Putamen (tissue), 1 donor: ENCODE measurements at places on chromosomes 2 and 18.

- DNase-seq, result no peak
Observed at GRCh38 chr2:55550368-55551102, 31.0 kb downstream of the CFAP36 start.

DNA sequence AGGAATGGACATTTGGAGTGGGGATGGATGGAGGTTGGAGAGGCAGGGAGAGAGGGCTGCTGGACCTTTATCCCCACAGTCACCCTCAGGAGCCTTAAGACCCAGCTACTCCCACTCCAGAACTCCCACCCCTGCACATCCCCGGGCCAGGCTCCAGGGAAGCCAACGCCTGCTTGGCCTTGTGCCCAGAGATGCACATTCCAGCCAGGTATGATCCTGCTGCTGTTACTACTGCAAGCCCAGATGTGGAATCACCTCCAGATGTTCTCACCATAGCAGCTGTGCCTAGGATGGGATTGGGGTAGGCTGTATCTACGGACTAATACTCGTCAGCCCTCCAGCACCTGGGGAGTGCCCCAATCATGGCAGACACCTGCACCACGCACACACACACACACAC lies 71.7 kb downstream of the ZFP36L2 start:
- DNase-seq, result no peak

GRCh38 chr2:164688896-164689419 lies 67.7 kb upstream of the GRB14 start:
- no peak for DNase-seq

DNA sequence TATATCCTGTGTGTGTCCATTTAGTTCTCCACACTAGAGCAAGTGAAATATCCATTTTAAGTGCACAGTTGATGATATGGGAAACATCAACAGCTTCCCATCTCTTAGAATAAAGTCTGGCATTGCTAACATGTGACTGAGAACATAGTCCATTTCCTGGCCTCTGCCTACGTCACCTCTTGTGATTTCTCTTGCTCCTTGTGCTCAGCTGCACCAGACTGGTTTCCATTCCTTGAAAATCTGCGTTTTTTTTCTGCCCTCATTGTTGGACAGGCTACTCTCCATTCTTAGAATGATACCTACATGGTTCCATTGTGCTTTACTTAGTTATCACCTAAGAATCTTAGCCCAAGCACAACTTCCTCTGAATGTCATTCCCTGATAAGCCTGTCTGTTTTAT lies 851.2 kb upstream of the ID2 start:
- no peak for DNase-seq

GRCh38 chr2:204380141-204380881 lies 165.0 kb upstream of the PARD3B start:
- no peak for DNase-seq

DNA sequence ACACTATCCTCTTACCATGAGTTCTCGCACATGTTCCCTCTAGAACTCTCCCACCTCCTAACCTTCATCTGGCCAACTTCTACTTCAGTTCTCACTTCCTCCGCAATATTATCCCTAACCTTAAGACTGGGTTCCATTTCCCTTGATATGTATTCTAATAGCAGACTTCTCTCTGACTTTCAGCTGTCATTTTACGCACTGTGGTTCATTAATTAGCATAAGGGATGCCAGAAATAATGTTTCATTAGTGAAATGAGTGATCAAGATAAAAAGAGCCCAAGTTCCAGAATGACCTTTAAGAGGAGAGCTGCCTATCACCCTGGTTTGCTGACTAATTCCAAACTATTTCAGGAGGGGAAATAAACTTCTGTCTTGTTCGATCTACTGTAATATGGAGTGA lies 108.6 kb upstream of the CCDC150 start:
- DNase-seq, result no peak

- no peak for DNase-seq
Observed at GRCh38 chr2:169819106-169819505, 5.6 kb downstream of the METTL5 start.

GRCh38 chr2:102005989-102006885 lies 14.5 kb downstream of the IL1R2 start:
- no peak for DNase-seq

DNA sequence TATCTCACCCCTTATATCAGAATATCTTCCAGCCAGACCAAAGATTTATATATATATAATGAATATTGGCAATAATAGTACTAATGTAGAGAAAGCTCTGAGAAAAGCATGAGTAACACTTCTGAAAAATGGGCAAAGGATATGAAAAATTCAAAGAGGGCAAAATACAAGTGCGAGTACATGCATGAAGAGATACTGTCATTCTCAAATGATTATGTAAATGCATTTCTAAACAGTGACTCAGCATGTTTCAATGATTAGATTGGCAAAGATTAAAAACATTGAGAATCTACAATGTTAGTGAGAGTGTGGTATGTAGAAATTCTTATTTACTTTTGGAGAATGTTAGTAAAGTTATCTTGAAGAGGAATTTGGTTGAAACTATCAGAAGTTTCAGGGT lies 118.3 kb upstream of the NEDD4L start:
- DNase-seq, result no peak

- DNase-seq, result no peak
Observed at GRCh38 chr2:144354953-144355352, 165.0 kb downstream of the ZEB2 start.

DNA sequence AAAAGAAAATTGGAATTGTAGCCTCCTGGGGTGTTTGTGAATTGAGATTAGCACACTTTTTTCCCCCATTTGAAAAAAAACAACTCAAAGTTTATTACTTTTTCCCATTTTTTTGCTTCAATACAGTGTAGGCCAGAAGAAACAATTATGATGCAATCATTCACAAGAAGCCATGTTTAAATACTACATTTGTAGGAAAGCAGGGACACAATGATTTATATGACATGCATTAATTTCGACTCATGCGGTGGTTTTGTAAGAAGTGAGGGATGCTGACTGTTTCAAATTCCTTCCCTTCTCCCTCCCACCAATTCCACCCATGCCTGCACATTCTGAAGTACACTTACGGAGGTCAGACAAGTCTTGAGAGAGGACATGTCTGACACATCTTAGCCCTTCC lies 774.2 kb upstream of the FSHR start:
- DNase-seq, result no peak

- DNase-seq, result no peak
Observed at GRCh38 chr2:96324721-96325040, 436 bp upstream of the ITPRIPL1 start.

DNA sequence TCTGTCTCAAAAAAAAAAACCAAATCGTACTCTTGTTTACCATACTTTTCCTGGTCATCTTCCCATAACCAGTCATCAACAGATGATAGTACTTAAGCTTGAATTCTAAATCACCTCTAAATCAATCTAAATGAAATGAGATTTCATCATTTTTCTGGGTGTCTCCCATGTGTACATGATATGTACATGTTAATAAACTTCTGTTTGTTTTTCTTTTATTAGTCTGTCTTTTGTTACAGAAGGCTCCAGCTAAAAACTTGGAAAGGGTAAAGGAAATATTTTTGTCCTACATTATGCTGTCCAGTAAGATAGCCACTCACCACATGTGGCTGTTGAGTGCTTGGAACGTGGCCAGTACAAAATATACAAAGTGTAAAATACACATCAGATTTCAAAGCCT lies 78.7 kb upstream of the MSH6 start:
- DNase-seq, result no peak

GRCh38 chr18:2547477-2548087 lies 23.7 kb downstream of the METTL4 start:
- DNase-seq, result peak; percentile 23

GRCh38 chr2:202762556-202762955 lies 109.0 kb downstream of the ICA1L start:
- no peak for DNase-seq

DNA sequence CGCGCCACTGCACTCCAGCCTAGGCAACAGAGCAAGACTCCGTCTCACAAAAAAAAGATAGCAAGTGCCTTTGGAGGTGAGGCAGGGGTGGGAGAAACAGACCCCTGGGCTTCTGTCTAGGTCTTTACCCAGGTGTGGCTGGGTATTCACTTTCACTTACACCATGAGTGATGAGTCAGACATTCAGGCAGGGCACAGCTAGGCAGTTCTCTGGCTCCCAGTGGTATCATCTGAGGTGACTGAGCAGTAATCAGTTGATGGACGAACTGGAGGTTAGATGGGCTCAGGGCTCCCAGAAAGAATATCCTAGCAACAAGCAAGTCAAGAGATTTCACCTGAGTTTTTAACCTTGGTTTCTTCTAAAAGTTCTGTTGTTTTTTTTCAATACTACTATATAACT lies 107.0 kb upstream of the RAB6C start:
- no peak for DNase-seq

DNA sequence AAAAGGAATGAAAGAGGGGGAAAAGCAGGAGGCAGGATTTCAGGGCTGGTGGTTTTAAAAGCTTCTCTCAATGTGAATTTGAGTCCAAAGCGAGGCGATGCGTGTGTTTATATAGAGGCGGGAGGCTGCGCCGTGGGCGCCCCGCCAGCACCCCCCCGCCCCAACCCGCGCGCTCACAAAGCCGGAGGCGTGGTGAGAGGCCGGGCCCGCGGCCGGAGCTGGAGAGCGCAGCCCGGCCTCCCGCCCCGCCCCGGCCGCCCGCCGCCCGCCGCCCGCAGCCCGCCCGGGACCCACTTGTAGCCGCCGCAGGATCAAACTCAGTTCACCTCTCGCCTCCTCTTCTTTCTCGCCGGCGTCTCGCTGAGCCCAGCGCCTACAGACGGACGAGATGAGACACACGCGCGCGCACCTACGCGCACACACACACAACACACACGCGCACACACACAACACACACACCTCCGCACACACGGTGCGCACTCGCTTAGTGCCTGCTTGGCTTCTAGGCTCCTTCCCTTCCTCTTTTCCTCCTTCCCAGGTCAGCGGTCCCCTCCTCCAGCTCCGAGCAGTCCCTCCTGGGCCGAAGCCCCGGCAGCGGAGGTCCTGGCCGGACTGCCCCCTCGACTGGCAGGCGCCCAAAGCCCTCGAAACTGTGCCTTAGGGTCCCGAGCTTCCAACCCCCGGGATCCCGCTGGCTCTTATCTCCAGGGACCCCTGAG lies 1.3 kb upstream of the CYP26B1 start:
- DNase-seq, result peak; percentile 59

- no peak for DNase-seq
Observed at GRCh38 chr2:111967018-111967417, 68.6 kb downstream of the MERTK start.

- DNase-seq, result no peak
Observed at GRCh38 chr2:156511122-156511521, 74.9 kb downstream of the GPD2 start.

GRCh38 chr2:218881744-218882460 lies 1.2 kb downstream of the WNT10A start:
- DNase-seq, result no peak

DNA sequence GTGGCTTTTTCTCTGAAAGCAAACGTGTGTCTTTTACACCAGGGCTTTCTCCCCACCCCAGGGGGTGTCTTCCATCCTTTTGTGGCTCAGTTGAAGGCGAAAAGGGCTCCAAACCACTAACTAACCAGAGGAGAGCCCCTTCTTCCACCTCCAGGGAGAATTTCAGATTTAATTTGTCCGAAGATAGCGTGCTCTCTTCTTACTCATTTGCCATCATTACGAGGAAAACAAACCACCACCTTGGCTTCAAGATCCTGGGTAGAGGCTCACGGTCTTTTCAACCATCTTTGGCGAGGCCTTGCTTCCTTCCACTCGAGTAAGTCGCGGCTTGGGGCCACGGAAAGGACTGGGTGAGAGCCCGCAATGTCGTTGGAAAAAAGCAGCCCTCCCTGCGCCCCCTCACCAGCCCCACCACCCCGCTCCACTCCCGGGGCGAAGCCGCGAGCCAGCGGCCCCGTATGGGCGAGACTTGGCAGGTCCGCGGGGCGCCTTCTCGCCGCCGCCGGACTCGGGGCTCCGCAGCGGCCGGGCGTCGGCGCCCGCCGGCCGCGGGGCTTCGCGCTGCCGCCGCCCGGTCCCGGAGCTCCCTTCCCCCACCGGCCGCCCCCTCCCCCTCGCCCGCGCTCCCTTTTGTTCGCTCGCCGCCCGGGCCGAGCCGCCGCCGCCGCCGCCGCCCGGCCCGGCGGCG lies 1.7 kb upstream of the ZNF532 start:
- DNase-seq, result peak; percentile 68

DNA sequence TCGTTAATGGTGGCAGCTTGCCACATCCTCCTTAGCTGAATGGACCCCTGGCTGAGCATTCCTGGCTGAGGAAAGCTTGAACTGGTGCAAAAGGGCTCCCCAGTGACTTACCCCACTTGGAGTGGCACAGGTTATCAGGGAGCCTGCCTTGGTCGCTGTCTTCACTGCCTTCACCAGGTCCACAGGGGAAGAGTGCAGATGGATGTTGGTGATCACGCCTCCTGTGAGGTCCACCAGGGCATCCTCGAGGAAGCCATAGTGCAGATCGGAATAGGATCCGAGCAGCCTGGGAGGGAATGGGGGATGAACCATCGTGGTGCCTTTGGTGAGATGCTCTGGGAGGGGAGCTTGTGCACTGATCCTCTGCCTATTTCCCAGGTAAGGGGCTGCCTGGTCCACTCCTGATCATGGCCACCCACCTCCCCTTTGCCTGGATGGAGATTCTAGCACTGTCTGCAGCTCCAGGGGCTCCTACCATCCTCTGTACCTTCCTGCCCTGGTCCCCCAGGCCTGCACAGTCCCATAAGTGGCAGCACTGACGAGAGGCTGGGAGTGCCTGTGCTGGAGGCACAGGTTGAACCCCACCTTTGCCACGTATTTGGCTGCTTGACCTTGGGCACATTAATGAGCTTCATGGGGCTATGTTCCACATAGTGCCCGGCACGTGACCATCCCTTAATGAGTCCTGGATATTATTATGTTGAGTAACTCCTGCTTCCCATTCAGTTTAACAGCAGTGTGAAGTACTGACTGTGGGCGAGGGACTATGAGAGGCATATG lies 43.0 kb downstream of the CAPN13 start:
- DNase-seq, result no peak

GRCh38 chr2:235232449-235233433 lies 261.1 kb upstream of the AGAP1 start:
- no peak for DNase-seq

DNA sequence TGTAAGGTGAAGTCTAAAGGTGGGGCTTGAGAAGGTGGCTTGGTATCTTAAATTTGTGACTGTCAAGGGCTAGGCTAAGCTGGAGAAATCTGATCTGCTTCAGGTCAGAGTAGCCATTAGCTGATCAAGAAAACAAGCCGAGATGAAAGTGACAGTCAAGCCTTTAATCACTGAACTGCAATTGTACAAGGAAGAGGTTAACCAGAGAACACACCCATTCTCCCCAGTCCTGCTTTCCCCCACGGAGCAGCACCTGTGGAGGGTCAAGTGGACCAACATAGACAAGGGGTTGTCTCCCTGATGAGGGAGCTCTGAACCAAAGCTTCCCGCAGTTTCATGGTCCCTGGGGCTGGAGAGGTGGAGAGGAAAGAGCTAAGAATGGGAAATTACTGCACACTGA lies 901.2 kb downstream of the DCC start:
- no peak for DNase-seq

DNA sequence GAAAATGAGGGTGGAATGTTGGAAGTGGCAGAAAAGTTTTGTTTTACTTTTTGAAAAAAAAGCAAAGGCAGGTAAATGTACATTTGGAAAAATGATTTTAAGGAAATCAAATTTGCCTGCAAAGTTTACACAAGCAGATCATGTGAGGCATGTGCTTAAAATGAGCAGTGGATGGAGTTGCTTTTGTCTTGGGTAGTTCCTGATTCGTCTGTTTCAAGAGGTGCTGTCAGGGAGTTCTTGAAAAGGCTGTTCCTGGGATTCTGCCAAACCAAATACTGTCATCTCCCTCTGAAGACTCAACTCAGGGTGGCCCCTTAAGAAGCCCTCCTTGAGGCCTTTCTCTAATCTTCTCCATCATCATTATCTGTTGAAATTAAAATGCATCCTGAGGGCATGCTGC lies 59.0 kb downstream of the TACR1 start:
- DNase-seq, result no peak
